HT1080 (cell line): ENCODE measurements at places on chromosomes 4 and X. TPM values are rescaled to one million over a fixed set of nuclear protein-coding genes. Genes with fewer than 3 reads are reported as not detected.

The PCSK1N gene
- not detected in 2 replicates for total RNA-seq

The RHOXF1 gene
- not detected in 2 replicates for total RNA-seq

The FREM3 gene
- total RNA-seq: not detected in 2 replicates

The MAGEE1 gene
- total RNA-seq: 0.73 and 1.2 TPM in 2 replicates

The MSANTD1 gene
- total RNA-seq: not detected in 2 replicates

The PDLIM3 gene
- total RNA-seq: 11.4 and 16.3 TPM in 2 replicates

The WDFY3 gene
- total RNA-seq: 14.2 and 24.3 TPM in 2 replicates

The SPANXD gene
- total RNA-seq: 0.30 and 0.40 TPM in 2 replicates

The TMEM144 gene
- total RNA-seq: not detected in 2 replicates

The CXCL3 gene
- total RNA-seq: 3.8 and 5.5 TPM in 2 replicates

The FOXP3 gene
- not detected in 2 replicates for total RNA-seq

The MAOB gene
- not detected in 2 replicates for total RNA-seq

The BEND2 gene
- total RNA-seq: not detected in 2 replicates

The CT83 gene
- not detected in 2 replicates for total RNA-seq

The DMP1 gene
- total RNA-seq: not detected in 2 replicates

The SPANXN1 gene
- 0.23 and 0.51 TPM in 2 replicates for total RNA-seq

The MAGEA1 gene
- total RNA-seq: 14.1 and 15.2 TPM in 2 replicates

The HELT gene
- total RNA-seq: not detected in 2 replicates

The C4orf36 gene
- total RNA-seq: 0.13 and 2.6 TPM in 2 replicates

The MAGEB2 gene
- total RNA-seq: 122 and 158 TPM in 2 replicates

The GC gene
- not detected in 2 replicates for total RNA-seq

The COL4A6 gene
- total RNA-seq: 0.07 and 0.08 TPM in 2 replicates

The VEGFC gene
- 43.6 and 51.2 TPM in 2 replicates for total RNA-seq

The AKAP14 gene
- not detected in 2 replicates for total RNA-seq

The RTL3 gene
- 1.2 TPM in 2 replicates for total RNA-seq

The FRG2 gene
- 1.4 and 1.7 TPM in 2 replicates for total RNA-seq

The KLF8 gene
- not detected in 2 replicates for total RNA-seq

The TCEAL2 gene
- 0.17 and 0.37 TPM in 2 replicates for total RNA-seq

The TCP11X2 gene
- total RNA-seq: 0.10 TPM in 1 of 2 replicates, not detected in the other

The TBC1D1 gene
- total RNA-seq: 127 and 129 TPM in 2 replicates

The MAP3K15 gene
- total RNA-seq: 3.2 and 4.5 TPM in 2 replicates

The PNMA6A gene
- total RNA-seq: 0.26 TPM in 1 of 2 replicates, not detected in the other

The NAP1L5 gene
- total RNA-seq: 6.6 and 9.2 TPM in 2 replicates

The TENM3 gene
- 31.0 and 54.1 TPM in 2 replicates for total RNA-seq
